Occipital lobe (tissue), 3 donors: ENCODE measurements at places on chromosomes 3 and 15. TPM values are rescaled to one million over a fixed set of nuclear protein-coding genes. Genes with fewer than 3 reads are reported as not detected.

- DNase-seq: no peak
Measured at GRCh38 chr3:152621967-152622810, 212.7 kb upstream of the P2RY1 start.

DNA sequence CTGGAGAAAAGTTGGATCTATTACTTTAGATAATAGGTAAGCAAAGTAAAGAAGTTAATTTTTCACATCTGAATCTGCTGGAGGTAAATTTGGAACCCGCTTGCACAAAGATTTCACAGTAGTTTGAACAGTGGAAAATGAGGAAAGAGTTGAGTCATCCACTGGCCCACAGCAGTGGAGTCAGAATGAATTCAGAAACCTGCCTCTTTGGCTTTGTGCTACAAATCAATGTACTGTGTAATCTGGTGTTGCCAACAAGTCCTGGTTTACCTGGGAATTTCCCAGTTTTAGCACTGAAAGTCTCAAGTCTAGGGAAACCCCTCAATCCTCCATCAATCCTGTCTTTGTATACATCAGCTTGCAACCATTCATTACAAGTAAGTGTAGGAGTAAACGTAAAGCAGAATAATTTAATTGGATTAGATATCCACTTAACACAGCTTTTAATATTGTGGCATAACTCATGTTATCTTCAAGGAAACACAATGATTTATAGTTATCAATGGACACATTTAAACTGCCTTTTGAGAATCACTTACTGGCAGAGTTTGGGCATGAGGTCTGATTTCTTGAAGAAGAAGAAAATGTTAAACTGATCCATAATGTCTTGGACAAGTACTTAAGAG, 100.6 kb downstream of the DCLK3 start:
- no peak for DNase-seq

DNA sequence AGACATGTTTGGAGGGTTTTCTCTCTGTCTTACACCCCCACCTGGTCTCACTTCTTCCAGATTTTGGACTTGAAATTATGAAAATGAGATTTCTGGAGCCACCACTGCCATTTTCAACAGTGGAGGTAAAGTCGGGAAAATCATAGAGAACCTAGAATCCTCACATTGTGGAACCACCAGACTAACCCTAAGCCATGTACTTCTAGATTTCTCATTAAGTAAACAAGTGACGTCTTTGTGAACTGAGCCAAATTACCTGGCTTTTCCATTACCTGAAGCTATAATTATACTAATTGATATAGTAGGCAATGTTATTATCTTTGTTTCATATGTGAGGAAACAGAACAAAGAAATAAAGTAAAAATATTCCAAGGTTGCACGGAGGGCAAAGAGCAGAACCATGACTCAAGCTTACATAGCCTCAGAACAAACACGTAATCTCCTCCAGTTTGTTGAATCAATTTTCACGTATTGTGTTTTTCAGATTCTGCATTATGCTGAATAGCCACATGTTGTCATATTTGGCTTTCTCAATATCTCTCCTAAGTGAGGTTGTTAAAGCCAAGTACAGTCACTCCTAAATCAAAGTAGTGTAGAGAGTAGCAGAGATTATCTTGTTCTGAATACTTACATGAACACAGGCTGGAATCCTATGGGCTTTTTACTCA, 101.3 kb upstream of the CMC1 start:
- no peak for DNase-seq

- DNase-seq: no peak
Measured at GRCh38 chr3:162994165-162994564, 1497.6 kb downstream of the OTOL1 start.

Gene CNOT10
- 53.5 TPM for total RNA-seq

DNA sequence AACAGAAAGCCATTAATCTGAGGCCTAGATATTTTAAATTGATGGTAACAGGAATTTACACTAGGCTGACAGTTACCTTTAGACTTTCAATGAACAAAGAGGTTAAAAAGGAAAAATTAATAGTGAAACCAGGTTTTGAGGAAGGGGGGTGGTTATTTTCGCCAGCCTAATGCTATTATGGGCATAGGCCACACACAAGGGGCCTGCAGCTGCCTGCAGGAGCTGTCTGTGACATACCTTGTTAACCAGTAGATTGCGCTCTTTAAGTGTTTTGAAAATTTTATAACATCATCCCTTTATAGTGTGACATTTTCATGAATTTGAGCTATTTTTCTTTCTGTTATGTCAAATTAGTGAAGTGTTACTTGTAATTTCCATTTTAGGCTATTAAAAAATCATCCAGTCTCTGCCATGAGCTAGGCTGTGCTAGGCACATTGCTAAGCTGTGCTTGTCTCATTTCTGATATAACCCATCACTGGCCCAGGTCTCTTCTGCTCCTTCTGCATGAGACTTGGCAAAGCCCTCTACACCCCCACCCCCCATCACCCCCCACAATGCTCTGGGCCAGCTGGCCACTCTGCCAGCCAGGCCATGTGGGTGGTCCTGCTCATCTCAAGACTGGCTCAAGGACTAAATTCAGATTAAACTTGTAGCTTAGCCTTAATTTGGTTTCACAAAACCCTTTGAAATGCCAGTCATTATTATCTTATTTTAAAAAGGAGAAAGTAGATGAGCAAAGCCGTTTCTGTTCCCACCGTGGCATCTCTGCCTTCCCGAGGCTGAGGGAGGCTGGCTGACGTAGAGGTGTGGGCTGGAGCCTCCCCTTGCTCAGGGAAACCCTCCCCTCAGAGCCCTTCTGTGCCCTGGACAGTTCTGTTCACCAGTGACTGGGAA, 48.4 kb upstream of the SEC22A start:
- no peak for DNase-seq

Gene CCDC39
- total RNA-seq: 0.62 TPM

Gene ACSBG1
- 5.0 TPM for total RNA-seq

DNA sequence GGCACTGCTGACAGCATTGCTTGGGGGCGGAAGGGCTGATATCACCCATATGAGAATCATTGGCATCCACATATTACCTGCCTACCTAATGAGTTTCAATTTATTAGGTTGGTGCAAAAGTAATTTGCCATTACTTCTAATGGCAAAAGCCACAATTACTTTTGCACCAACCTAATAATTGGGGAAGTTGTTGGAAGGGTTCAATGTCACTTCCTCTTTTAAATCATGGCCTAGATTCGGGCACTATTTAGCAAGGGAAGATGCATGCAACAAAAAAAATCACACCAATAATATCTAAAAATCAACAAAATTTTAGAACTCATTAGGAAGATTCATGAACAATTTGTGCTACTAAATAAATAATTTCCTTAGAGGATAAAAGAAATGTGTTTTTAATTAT, 56.0 kb upstream of the AGTR1 start:
- DNase-seq: no peak
